ENCODE measurements at places on chromosomes 7 and 10.

- no peak for DNase-seq
Observed at GRCh38 chr10:102661658-102662028, 17.4 kb downstream of the TRIM8 start.

DNA sequence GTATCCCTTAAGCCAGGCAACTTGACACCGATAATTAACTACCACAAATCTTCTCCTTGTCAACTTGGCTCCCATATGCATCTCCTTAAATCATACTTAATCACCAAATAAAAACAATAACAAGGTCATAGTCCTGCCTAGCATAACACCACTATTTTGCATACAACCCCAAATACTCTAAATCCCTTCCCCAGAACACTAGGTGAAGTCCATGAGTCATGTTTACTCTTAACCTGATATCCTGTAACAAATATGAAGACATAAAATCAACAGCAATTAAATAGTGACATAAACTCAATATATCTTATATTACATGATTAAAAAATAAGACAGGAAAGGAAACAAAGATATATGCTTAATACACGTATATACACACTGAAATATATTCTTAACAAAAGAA, 362.0 kb downstream of the ETV1 start:
- DNase-seq, result no peak

GRCh38 chr10:63323701-63324494, 141.9 kb downstream of the JMJD1C start:
- no peak for DNase-seq

DNA sequence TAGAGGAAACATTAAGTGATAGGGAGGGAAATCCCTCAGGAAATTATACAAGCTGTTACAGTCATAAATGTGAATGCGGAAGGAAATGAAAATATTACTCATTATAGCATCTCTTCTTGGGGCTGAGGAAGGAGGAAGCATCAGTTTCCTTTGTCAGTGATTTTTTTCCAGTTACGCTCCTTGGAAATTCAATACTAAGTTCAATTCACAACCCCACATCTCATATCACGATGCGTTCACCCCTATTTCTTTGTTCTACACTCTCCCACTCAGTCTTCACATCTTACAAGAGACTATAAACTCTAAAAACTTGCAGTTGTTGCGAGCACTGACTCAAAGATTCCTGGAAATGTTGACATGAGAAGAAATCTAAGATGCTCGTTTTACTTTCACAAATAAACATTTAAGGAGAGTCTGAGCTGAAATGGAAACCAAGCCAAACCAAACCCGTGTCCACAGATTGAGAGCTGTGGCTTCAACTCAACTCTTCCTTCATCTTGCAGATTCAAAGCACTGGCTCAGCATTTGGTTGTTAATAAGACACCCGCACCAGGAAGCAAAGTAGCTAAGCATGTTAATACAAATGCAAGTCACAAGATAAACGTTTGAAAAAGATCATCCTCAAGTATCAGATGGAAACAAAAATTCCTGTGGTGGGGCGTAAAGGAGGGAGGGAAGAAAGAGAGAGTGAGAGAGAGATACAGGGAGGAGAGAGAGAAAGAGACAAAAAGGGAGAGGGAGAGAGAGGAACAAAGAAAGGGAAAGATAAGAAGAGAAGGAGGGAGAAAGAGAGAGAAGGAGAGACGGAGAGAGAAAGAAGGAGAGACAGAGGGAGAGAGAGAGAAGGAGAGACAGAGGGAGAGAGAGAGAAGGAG, 150.0 kb upstream of the RSU1 start:
- DNase-seq, result no peak

- DNase-seq, result no peak
Observed at GRCh38 chr10:49619613-49620012, 5.8 kb downstream of the CHAT start.

- no peak for DNase-seq
Observed at GRCh38 chr7:43481902-43482678, 100.8 kb upstream of the STK17A start.

GRCh38 chr7:130920122-130920521, 186.1 kb upstream of the KLF14 start:
- DNase-seq, result no peak

DNA sequence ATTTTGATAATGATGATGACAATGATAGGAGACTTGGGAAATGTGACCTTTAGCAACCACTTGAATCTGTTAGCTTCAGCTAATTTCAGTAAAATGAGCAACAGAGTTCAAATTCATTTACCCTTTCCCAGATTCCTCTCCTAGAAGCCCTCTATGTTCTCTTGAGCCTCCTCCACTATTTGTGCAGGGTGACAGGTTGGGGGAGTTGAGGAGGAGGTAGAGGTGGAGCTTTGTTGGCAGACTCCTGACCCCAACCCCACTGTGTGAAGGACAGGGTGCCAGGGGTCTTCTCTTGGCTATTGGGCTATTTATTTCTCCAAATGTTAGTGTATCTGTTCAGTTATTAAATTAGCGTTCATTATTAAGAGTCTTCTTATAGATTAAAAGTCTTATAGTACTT, 422.3 kb downstream of the GFRA1 start:
- DNase-seq, result no peak

DNA sequence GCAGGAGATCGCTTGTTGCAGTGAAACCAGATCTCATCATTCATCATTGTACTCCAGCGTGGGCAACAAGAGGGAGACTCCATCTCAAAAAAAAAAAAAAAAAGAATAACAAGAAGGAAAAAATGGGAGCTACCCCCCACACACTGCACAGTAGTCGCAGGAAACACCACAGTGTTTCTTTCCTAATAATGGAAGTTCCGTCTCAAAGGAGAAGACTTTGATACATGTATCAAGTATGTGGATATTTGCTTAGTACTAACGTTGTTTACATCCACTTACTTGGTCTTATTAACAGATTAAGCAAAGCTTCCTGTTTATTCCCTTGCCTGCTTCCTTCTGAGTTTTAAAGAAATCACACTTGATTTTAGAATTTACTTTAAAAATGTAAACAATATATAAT, 22.2 kb downstream of the YAE1 start:
- no peak for DNase-seq

- DNase-seq, result no peak
Observed at GRCh38 chr7:155803418-155804376, 8.6 kb downstream of the SHH start.

DNA sequence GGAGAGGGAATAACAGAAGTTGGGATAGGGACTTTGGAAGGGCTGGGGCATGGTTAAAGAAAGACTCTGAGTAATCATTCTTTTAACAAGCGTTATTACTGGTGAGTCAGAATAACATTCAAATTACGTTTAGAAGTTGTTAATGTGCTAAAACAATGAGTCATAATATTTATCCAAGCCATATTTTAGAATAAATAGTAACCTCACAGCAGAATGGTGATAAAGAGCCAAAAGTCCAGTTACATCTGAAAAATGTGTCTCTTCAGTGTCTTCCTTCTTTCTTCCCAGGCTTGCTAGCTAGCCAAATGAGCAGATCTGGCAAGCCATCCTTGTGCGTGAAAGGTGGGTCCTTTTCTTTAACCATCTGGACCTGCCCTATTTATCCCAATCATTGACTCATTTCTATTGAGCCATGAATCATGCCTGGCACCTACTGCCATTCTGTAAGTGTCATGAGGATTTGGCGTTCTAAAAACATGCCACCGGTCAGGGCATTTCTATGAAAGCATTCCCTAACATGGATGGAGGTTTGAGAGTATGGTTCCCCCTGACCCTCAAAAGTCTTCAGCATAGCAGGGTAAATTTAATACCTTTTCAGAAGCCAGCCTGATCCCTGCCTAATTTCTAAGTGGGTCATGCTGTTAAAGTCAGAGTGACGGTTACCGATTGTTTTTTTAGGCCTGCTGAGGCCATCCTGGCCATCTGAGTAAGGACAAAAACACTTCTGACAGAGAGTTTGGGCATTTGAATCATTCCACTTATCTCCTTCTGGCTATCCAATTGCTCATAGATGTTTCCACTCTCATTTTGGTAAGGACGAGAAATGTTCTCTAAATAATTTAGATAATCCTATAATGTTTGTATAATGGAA, 26.9 kb downstream of the MYPN start:
- no peak for DNase-seq

DNA sequence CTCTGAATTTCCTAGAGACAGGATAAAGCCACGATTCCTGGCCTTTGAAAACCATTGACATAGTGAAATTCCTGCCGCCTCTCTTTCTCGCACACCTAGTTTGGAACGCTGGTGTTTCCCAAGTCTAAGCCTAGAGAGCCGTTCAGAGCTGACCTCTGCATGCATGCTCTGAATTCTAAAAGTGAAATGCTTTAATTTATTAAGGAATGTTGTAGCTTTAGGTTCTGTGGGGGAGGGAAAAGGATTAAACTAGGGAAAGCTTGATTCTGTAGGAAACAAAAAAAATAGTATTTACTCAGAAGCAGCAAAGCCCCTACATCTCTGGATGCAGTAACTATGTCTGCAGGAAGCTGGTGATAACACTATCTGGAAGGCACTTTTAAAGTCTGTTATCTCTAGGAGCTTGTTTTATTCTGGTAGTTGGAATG, 27.3 kb downstream of the PFKP start:
- DNase-seq, result no peak

DNA sequence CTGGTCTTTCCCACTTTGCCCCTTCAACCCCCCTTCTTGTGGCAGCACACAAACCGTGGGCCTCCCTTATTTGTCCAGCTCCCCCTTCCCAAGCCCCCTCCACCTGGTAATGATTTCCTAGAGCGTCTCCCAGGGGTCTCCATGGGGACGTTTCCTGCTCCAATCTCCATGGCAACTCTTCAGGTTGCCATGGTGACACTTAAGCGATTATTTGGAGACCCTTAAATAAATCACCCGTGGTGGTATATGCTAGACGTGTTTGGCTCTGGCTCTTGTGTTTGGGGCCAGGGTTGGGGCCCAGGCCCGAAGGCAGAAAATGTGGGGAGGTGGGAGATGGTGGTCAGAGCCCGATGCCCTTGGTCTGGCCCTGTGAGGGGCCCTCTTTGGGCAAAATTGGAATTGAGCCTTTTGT, 41.1 kb upstream of the DLG5 start:
- no peak for DNase-seq

GRCh38 chr7:46163246-46163645, 242.2 kb upstream of the IGFBP3 start:
- DNase-seq, result no peak

DNA sequence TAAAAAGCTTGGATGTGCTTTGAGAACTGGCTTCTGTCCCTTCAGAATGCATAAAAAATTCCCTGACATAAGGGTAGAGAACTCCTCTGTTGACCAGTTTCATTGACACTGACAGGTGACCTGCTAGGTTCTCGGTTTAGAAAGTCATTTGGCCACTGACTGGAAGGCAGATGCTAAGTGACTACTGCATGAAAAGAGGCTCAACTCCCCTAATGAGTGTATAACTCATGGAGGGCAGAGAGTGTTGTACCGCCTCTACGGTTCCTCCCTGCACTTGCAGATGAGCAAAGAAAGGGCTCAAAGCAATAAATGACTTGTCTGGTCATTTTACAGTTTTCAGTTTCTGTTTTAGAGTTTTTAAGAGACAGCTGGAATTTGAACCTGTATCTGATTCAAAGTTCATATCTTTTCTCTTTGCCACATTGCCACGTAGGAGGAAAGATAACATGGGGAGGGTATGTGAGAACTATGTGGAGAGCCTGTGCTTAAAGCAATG, 2.9 kb upstream of the FGL2 start:
- DNase-seq, result no peak

DNA sequence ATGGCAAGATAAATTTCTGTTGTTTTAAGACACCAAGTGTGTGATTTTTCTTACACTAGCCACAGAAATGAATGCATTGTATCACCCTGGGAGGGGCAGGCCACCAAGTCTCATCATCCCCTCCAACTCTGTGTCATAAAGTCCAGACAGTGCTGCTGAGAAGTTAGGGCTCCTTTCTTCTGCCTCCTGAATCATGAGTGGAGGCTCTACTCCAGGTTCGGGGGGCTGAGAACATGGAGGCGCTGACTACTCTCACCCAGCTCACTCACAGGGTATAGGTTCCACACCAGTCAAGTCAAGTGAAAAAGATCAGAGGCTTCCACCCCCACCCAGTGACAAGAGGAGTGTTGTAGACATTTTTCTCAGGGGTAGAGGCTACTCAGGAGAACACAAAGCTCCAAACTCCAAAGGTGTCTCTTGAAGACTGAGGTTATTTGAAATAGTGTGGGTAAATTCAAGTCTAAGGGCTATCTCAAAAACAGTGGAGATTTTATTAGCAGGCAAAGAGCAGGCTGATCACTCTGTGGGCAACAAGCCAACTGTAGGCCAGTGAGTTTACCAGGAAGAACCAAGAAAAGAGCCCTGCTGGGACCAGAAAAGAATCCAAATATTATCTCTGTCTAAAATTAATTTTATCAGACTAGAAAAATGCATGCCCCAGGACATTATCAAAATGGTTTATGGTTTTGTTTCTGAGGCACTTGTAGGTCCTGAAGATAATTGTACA, 118.6 kb upstream of the RET start:
- DNase-seq, result no peak

GRCh38 chr10:91010952-91011351, 90.1 kb upstream of the ANKRD1 start:
- DNase-seq, result no peak

DNA sequence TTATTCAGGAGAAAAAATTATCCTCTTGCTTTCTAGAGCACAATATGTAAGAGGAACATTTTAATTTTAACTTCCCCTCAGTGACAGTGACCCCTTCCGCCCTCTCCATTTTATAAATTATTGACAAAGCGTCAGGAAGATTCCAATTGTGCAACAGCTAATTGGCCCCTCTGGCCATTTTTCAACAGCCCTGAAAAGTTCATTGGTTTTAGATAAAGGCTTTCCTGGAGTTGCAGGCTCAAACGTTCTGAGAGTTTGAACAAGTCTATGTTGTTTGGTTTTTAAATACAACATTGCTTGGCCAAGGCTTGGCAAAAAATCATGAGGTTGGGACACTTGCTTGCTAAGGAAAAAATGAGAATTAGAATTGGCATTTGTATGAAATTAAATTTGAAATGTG, 422.2 kb upstream of the ANKRD30A start:
- no peak for DNase-seq

DNA sequence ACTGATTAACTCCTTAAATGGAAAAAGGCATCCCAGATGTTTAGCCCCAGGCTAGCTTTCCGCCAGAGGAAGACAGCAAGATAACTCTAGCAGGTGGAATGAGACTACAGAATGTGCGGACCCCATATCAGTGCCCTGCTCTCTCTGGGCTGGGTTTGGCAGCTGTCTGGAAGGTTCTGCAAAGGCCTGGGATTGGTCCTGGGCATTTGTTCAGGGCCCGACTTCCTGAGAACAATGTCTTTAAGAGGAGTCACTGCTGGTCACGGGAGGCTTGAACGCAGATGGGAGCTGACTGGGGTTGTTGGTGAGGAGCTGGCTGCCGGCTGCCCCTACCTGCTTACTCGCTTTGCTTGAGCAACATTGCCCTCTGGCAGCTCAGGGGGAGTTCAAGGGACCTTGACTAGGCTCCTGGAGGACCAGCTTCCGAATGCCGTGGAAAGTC, 130.6 kb upstream of the BTBD16 start:
- DNase-seq, result no peak

GRCh38 chr10:13890233-13891127, 303.7 kb downstream of the PRPF18 start:
- no peak for DNase-seq

- no peak for DNase-seq
Observed at GRCh38 chr7:103915680-103916357, 73.6 kb downstream of the RELN start.

All from NCI-H187 treated with DMSO at 0.1 percent for 48 hours (cell line).